Inflammatory macrophage treated with lipopolysaccharide for 4 hours (primary cell): ENCODE measurements at places on chromosomes 11 and 22.

GRCh38 chr22:37079668-37080171 lies 28.2 kb downstream of the KCTD17 start:
- peak; percentile 68 for DNase-seq

DNA sequence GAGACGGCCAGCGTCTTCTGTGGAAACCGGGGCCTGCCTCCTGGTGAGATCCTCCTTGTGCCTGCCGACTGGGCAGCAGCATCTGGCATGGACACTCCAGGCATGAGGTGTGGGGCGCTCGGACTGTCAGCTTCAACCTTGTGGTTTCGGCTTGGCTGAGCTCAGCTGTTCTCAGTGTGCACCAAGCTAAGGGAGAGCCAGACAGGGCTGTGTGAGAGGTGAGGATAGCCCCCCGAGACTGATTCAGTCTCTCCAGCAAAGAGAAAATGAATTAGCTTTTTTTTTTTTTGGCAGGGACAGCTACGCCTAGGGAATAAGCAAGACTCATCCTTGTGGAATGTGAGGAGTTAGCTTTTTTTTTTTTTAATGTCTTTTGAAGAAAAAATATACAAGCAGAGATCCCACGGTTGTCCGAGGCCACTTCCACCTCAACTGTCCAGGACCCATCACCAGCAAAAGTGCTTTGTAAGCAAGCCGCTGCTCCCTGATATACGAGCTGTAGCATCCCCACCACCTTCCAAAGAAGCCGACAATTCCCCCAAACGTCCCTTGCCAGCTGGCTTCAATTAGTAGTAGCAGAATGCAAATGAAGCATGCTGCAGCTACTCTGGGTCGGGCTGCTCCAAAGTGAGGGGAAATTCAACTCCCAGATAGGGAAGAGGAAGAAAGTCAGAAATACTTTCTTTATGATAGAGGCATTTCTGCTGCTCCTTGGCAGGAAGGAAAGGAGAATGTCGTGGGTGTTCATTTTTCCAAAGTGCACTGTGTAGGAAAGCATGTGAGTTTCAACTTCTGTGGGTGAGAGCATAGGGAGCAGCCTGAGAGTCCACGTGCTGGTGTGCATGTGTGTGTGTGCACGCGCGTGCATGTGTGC lies 9.7 kb upstream of the THY1 start:
- DNase-seq: no peak

- DNase-seq: no peak
Measured at GRCh38 chr22:46036558-46037408, 59.8 kb upstream of the WNT7B start.

- DNase-seq: no peak
Measured at GRCh38 chr11:68506908-68507307, 46.4 kb downstream of the PPP6R3 start.

DNA sequence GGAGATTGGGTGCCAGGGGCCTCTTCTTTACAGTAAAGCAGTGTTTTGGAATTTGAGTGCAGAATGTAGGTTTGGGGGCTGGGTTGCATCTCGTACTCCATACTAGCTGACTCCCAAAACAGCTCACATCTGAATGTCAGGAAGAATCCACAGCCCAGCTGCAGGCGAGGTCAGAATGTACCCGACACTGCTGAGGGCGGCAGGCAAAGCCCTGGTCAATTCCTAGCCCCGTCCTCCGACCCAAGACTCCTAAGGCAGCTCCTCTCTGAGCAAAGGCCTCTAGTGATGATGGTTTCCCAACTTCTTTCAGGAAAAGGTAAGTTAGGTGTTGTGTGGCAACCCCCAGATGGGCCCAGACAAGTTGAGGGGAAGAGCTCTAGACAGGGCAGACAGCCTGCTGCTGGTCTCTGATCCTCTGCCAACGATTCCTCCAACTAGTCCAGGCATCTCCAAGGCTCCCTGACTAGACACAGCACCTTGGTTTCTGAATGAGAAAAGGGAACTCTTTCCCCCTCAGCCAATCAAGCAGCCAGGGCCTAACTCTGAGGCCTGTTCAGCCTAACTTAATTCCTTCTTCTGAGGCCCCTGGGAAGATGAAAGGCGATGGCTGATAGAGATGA lies 8.6 kb downstream of the LARGE2 start:
- no peak for DNase-seq

DNA sequence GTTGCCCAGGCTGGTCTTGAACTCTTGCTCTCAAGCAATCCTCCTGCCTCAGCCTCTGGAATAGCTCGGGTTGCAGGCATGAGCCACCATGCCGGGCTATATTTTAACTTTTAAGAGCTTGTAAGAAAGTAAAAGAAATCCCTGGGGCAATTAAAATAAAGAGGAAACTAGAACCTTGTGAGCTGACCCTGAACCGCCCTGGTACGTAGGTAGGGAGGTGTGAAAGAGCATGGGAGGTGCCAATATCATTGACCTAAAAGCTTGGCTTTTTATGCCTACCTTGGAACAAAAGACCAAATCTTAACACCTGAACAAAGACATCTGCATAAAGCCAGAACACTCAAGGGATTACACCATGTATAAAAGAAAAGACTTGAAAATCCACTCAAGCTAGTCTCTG lies 595.1 kb downstream of the SOX6 start:
- DNase-seq: no peak

DNA sequence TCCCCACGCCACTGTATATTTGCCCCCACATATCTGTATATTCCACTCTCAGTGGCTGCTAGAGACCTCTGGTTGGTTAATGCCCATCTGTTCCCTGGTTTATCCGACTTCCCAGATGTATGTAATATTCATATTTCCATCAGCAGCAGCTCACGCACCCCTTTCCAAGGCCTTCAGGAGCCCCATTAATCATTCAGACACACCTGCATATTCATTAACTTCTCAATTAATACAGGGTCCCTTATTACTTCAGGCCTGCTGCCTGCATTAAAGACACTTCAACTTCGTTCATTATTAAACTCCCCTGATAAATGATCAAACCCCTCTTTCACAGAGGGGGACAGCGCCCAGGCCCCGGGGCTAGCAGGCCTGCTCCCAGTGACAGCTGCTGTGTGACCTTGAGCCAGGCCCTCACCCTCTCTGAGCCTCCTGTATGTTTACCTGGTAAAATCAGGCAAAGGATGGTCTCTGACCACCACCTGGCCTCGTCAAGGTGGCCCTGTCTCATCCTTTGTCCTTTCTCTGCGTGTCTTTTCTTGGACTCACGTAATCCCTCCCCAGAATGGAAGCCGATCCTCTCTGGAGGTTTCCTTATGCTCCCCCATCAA lies 34.5 kb downstream of the ELFN2 start:
- no peak for DNase-seq

GRCh38 chr22:44909241-44909640 lies 100.6 kb downstream of the PHF21B start:
- no peak for DNase-seq

DNA sequence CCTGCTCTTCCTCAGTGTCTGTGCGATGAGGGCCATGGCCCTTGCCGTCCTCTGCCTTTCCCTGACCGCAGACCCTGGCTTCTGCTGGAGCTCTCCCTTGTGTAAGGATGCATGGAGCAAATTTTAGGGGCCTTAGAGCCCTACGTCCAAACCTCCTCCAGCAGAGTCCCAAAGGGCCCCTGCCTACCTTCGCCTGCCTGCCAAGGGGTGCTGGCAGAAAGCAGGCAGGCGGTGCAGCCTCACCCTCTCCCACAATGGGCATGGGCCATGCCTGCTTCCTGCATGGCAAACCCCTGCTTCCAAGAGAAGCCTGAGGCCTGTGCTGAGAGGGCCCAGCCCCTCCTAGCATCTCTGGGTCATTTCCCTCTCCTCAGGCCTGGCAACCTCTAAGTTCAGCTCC lies 71.3 kb upstream of the FGF3 start:
- no peak for DNase-seq

- DNase-seq: no peak
Measured at GRCh38 chr11:13327421-13327820, 49.8 kb downstream of the BMAL1 start.

- no peak for DNase-seq
Measured at GRCh38 chr22:25494774-25495173, 69.7 kb upstream of the GRK3 start.

- no peak for DNase-seq
Measured at GRCh38 chr11:64313491-64314145, 3.7 kb downstream of the TRMT112 start.

DNA sequence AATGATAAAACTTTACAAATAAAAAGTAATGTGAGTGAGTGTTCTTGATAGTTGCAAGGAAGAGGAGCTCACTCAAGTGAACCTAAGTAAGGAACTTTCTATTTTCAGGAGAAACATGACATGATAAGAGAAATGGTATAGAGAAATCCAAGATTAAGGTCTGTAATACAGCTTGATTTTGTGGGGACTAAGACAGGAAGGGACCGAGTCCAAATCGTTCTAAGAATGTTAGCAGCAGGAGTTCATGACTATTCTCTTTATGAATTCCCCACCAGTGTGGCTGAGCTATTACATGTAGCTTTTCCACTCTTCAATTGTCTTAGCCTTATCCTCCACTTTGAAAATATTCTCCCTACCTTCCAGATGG lies 698.6 kb upstream of the ARHGAP42 start:
- DNase-seq: no peak

DNA sequence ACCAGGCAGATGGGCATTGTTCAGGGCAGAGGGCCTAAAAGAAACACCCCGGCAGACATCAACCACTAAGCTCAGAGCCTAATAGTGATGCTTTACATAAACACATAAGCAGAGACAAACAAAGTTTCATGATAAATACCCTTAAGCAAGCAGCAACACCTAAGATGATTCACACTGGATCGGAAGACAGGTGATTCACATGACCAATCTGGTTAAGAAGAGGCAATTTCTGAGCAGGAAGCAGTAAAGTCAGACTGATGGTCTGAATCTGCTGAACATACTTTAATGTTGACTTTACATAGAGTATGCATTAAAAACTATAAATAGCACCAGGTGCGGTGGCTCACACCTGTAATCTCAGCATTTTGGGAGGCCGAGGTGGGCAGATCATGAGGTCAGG lies 56.1 kb downstream of the SYN3 start:
- no peak for DNase-seq

DNA sequence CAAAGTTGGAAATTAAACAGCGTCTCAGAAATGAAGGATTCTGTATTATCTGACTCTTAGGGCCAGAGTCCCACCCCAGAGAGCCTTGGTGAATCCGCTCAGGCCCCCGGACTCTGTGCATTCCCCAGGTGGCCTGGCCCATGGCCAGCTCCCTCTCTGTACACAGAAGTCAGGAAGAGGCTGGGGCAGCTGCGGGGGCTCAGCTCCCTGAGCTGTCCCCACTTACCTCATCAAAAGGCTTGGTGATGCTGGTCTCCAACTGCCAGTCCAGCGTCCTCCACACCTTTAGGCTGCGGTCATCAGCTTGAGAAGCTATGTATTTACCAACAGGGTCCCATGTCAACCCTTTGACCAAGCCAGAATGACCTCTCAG lies 35.0 kb downstream of the HIRA start:
- DNase-seq: no peak

- DNase-seq: peak; percentile 91
Measured at GRCh38 chr11:47177229-47177845, 658 bp upstream of the ARFGAP2 start.

DNA sequence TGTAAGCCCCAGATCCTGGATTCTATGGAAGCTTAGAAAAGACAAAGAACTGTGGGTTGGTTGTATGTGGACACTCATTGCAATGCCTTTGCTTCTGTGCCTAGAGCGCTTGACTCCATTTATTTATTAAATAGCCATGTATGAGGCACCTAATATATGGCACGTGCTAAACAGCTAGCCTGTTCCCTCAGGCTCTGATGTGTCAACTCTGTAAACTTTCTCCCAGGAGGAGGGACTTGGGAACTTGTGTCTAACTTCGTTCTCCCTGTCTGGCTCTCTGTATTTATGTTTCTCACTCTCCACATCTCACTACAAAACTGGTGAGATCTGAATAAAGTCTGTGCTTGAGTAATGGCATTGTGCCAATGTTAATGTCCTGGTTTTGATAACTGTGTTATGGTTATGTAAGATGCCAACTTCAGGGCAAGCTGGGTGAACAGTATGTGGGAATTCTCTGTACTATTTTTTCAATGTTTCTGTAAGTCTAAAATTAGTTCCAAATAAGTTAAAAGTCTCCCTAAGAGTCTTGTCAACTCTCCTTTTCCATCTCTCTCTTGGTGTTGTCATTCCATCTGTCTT lies 34.1 kb upstream of the ZBTB16 start:
- DNase-seq: no peak

DNA sequence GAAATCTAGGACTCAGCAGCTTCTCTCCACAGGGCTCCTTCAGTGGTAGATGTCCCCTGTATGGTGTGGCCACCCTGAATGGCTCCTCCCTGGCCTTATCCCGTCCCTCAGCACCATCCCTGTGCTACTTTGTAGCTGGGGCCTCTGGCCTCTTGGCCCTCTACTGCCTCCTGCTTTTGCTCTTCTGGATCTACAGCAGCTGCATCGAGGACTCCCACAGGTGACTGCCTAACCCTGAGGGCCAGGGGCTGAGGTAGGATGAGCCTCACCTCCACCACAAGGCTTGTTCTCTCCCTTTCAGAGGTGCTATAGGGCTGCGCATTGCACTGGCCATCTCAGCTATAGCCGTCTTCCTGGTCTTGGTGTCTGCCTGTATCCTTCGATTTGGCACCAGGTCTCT lies 1.8 kb downstream of the TMEM179B start:
- no peak for DNase-seq

DNA sequence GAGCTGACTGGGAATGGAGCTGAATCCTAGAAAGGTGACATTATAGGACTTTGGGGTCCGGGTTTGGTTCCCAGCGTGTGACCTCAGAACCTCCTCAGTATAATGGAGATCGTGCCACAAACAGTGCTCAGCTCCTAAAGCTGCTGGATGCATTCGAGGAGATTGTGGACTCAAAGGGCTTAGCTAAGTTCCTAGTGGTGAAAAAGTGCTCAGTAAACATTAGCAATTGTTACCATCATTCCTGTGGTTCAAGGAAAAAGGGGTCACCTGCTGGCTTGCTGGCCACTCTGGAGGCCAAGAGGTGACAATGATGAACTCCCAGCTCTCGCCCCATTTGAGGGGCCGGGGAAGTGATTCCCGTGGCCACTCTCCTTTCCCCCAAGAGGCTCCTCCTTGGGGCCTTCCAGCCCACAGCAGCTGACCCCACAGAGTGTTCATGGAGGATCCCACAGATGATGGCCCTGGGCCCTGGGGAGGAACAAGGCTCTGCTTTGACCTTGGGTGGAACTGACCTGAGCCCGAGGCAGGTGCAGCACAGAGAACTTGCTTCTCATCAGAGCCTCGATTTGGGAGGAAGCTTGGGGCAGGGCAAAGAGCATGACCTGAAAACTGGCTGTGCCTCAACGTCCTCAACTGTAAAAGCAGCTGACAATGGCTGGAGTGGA lies 40.1 kb downstream of the TRIM29 start:
- no peak for DNase-seq

GRCh38 chr22:28015676-28016601 lies 96.9 kb upstream of the PITPNB start:
- no peak for DNase-seq

- no peak for DNase-seq
Measured at GRCh38 chr11:123973816-123974215, 3.8 kb downstream of the OR10S1 start.
